Lung (tissue), 17 donors: ENCODE measurements at places on chromosomes 13 and 19.

GRCh38 chr19:45138303-45138751 is 22.5 kb downstream of the NKPD1 start:
- no peak for DNase-seq

DNA sequence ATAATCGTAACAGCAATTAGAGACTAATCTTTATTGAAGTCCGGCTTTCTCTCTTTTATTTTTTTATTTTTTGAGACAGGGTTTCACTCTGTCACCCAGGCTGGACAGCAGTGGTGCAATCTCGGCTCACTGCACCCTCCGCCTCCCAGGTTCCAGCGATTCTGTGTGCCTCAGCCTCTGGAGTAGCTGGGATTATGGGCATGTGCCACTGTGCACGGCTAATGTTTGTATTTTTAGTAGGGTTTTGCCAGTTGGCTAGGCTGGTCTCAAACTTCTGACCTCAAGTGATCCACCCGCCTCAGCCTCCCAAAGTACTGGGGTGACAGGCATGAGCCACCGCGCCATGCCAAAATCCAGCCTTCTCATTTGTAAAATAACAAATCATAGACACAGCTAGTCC is 3.7 kb downstream of the APOC2 start:
- no peak for DNase-seq

GRCh38 chr13:60165391-60166099 is 1.8 kb upstream of the DIAPH3 start:
- DNase-seq = peak; percentile 91

DNA sequence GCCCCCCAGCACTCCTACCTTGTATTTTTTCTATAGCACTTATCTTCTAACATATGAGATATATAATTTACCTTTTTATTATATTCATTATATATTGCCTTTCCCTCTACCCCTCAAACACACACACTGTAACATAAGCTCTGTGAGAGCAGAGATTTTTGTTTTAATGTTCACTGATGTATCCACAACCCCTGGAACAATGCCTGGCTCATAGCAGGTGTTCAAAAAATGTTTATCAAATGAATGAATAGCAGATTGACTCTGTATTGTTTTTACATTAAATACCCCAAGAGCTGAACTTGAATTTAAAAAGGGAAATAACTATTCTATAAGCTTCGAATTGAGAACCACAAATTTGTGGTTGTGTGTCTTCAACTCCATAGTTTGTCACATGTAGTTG is 11.0 kb downstream of the POLR1D start:
- DNase-seq = no peak

GRCh38 chr13:33103457-33103856 is 87.2 kb downstream of the KL start:
- no peak for DNase-seq

GRCh38 chr13:102702965-102703725 is 8.3 kb upstream of the METTL21C start:
- no peak for DNase-seq

GRCh38 chr13:23609874-23610576 is 39.8 kb downstream of the TNFRSF19 start:
- DNase-seq = no peak

- peak; percentile 39 for DNase-seq
Measured at GRCh38 chr13:72384879-72385278, 342.6 kb downstream of the MZT1 start.

GRCh38 chr19:3839941-3840340 is 28.9 kb downstream of the ZFR2 start:
- no peak for DNase-seq

DNA sequence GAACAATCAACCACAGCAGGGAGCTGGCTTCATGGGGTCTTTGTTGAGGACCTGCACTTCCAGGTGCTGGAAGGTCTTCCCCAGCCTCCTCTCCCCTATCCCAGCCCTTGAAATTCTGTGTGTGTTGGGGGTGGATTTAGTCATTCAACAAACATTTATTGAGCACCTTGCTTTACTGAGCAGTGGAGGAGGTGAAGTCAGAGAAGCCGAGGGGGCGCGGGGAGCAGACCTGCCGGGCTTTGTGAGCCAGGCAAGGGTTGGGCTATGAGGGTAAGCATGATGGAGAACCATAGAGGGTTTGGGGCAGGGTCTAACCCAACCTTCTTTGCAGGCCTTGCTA is 3.5 kb upstream of the C19orf85 start:
- no peak for DNase-seq

DNA sequence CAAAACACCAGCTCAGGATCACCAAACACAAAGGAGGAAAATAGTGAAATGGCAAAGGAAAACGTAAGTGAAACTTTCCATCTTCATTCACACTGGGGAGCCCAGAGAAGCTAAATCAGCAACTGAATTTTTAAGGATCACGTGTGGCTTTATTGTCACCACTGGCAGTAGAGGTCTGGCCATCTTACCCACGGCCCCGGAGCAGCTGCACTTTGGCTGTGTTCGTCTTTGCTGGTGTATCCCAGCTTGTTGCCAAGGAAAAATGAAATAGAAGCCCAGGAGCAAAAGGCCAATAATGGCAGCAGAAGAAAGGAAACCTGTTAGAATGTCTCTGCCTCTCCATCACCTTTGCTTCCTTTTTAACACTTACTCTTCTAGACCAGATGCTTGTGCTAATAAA is 274.7 kb downstream of the FOXO1 start:
- no peak for DNase-seq

GRCh38 chr19:5038631-5039271 is 69.8 kb downstream of the KDM4B start:
- no peak for DNase-seq

DNA sequence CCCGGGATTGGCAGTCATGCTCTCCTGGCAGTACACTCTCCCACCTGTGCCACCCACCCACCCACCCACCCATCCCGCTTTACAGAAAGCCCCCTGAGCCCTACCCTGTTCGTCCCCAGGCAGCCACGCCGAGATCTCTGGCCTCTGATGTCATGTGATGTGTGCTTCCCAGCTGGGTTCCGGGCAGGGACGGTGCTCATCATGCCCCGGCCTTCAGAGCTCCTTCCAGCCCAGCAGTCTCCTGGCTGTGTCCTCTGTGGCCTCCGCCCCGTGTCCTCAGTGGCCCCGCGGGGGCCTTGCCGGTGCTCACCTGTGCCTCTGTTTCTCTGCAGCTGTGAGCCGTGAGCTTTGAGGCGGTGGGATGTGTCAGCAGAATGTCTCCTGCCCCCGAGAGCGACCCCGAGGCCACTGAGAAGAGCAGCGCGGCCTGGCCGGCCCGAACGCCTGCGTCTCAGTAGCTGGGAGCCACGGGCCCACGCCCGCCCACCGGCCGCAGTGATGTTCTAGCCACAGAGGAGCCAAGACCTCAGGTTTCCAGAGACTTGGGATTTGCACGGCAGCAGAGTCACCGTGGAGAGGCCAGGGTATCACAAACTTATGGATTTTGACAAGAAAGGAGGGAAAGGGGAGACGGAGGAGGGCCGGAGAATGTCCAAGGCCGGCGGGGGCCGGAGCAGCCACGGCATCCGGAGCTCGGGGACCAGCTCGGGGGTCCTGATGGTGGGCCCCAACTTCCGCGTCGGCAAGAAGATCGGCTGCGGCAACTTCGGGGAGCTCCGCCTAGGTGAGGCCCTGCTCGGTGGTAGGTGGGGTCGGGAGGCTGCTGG is 28.4 kb downstream of the CSNK1G2 start:
- DNase-seq = no peak

DNA sequence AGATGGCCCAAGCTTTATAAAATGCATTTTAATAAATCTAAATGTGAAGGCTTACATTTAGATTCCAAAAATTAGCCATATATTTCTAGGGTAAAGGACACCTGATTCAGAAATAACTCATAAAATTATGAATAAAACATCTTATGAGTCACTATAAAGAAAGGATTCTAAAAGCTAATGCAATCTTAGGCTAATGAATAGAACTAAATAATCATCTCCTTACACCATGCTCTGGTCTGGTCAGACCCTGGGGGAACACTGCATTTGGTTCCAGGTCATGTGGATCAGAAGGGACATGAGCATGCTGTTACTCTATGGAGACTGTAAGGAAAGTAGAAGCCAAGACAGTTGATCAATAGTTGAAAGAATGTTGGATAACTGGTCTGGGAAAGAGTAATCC is 370.4 kb downstream of the NDFIP2 start:
- no peak for DNase-seq

DNA sequence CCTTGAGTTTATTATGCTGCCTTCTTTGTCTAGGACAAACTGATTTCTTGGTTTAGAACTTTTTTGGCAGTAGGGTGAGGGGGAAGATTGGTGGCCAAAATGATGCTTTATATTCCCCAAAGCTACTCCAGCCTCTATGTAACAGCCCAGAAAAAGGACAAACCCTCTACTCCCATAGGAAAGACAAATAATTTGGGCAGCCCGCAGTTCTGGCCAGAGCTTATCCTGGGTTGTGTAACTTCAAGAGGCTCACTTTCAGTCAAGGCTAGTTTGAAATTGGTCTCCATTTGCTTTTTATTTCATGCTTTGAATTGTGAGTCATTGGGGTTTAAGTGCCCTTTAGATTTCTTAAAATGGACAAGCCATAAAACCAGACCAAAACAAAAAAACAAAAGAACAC is 142.3 kb downstream of the OLFM4 start:
- DNase-seq = no peak

GRCh38 chr19:50427997-50428425 is 4.7 kb upstream of the MYBPC2 start:
- peak; percentile 90 for DNase-seq

DNA sequence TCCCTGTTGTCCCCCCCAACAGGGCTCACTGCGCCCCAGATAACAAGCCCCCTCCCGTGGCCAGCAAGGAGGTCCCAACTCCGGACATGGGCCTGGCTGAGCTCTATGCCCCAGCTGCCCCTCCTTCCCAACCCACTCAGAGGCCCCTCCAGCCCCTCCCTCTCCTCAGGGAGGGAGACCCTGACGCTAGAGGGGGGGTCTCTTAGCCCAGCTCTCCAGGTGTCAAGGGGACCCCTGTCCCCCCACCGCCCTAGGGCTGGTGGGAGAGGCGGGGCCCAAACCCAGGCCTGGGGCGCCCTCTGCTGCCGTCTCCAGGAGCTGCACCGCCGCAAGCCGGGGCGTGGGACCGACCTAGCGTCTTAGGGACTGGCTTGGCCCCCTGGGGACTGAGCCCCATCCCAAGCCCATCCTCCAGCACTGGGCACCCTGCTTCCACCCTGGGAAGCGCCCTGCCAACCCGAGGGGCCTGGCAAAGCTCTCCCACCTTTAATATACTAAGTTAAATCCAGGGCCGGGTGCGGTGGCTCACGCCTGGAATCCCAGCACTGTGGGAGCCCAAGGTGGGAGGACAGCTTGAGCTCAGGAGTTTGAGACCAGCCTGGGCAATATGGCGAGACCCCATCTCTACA is 1.4 kb downstream of the GRIN3B start:
- peak; percentile 41 for DNase-seq

DNA sequence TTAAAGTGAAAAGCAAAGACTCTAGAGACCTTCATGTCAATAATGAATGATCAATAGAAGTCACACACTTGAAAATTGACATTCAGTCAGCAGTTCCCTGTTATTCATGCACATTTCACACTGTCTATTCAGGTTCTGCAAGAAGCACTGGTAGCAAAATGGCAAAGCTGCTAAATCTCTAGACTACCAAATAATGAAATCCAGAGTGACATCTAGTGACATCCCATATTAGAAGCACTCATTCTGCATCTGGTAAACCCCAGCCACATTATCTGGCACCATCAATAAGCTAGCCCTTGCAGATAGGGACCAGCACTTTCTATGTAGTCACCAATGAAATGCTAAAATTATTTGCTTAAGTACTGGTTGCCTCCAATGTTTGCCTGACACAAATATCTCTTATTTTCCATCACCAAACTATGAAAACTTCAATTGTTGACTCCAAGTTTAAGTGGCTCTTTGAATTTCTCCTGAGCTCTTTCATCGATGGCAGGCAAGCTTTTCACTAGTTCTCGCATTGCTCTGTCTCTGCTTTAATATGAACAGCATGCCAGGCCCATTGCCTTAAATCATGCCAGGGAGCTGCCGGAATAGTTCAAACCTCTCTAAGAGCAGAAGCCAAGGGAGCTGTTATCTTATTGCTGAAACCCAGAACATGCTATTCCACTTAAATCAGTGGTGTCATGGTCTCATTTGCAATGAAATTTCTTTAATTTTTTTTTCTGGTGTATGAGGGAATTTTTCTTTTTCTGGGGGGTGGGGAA is 409.9 kb downstream of the MZT1 start:
- DNase-seq = peak; percentile 35

DNA sequence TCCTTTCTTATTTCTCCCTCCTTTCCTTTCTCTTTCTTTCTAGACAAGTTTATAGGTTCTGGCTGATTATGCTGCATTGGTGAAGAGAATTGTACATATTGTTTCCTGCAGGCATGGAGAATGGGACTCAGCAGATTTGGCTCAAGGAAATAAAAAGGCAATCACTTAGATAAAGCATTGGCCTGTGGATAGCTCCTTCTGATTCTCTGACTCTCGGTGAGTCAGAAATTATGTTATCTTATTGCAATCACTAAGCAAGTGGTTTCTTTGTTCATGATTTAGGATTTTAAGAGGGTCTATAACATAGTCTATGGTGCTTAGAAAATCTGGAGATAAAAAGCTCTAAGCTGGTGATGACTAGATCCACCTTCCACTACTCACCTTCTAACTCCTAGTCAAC is 54.0 kb upstream of the POSTN start:
- no peak for DNase-seq

DNA sequence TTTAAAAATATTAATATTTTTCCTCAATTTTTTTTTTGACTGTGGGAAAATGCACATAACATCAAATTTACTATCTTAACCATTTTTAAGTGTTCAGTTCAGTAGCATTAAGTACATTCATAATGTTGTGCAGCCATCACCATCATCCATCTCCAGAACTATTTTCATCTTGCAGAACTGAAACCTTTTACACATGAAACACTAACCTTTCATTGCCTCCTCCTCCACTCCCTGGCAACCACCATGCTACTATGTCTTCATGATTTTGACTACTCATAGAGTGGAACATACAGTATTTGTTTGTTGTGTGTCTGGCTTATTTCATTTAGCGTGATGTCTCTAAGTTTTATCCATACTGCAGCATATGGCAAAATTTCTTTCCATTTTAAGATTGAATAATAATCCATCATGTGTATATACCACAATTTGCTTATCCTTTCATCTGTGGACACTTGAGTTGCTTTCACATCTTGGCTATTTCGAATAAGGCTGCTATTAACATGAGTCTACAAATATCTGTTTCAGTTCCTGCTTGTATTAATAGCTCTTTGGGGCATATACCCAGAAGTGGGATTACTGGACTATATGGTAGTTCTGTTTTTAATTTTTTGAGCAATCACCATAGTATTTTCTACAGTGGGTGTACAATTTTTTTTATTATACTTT is 376.4 kb downstream of the MTUS2 start:
- DNase-seq = no peak

- DNase-seq = no peak
Measured at GRCh38 chr19:42511340-42511739, 16.9 kb downstream of the CEACAM1 start.
